ENCODE measurements at places on chromosomes 2 and 18.

DNA sequence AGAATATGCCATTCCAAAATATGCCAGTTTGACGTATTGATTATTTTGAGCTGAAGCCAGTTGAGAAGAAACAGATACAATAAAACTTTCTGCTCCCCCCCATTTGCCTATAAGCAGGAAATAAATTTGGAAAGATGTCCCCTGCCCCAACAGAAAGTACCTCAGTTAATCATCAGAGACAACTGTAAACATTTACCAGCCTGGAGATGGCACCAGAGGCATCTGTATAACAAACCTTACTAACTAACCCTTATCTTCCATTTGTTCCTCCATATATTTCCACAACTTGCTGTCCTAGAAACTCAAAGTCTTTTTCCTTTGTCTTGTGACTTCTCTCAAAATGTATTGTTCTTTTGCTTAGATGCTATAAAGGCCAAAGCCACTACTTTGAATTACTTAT lies 93.8 kb downstream of the AKAIN1 start:
- DNase-seq: no peak

DNA sequence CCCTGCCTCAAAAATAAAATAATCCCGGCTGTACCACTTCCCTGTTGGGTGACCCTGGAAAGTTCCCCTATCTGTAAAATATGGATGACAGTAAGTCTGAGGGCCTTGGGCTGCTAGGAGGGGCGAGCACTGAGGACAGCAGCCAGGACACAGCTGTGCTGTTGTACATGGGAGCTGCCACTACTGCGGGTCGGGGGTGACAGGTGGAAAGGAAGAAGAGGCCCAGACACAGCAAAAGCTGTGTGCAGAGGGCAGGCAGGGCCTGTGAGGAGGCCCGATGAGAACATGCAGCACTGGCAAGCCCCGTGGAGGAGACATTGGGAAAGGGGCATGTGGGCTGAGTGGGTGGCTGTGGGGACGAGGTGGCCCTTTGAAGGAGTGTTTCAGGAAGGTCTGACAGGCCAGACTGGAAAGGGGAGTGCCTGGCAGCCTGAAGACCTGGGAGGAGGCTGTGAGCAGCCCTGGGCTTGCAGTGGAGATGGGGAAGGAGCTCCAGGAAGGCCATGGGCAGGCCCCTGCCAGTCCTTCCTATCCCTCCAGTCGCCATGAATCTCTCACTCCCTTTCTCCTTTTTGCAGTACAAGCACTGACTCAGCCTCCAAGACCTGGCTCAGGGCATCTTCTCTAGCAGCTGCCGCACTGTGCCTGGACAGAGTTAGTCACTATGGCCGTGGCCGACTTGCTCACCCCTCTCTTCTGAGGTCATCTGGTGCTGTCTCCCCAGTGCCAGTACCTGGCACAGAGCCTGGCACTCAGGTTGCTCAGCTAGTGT lies 28.9 kb upstream of the SEMA4C start:
- DNase-seq: peak; percentile 82

DNA sequence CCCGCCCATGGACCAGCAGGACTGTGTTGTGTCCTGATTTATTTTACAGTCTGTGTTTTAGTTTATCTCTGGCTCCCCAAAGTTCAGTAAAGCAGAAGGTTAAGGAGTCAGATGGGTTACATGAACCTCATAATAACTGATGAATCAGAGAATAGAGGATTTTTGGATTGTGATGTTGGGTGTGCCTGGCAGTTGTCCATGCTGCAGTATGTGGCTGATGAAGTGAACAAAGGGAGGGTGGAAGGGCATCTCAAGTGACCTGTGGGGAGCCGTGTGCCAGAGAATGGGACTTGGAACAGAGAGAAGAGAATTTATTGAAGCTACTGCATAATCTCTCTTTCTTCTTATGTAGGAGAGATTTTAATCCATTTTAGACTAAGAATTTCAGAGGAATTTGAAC lies 145.5 kb downstream of the MAP4K4 start:
- peak; percentile 41 for DNase-seq

GRCh38 chr2:181814057-181814491 lies 77.5 kb upstream of the ITPRID2 start:
- DNase-seq: peak; percentile 39

- DNase-seq: no peak
Observed at GRCh38 chr2:44722026-44722625, 219.4 kb upstream of the SIX3 start.

DNA sequence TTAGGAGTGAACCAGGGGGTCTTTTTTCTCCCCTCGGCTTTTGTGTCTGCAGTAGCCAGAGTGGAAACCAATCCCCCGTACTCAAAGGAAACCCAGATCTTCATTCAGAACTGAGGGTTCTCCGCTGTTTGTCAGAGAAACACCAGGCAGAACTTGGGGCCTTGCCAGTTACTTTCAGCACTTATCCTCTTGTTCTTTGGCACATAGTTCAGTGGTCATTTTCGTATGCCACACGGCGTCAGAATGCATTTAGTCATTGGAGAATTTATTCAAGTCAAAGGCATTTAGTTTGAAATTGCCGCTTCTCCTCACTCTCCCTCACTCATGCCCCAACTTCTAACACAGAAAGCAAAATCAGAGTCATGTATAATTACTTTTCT lies 102.9 kb downstream of the CABLES1 start:
- no peak for DNase-seq

DNA sequence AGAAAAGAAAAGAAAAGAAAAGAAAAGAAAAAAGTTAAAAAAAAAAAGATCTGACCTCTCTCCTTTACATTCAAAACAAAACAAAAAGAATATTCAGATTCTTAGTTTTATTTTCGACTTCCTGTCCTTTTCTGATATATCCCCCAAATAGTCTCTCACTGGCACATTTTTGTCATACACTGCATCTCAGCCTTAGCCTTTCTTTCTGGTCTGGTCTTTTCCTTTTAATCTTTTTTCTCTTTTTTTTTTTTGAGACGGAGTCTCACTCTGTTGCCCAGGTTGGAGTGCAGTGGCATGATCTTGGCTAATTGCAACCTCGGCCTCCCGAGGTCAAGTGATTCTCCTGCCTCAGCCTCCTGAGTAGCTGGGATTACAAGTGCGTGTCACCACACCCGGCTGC lies 1.6 kb upstream of the RIOK3 start:
- no peak for DNase-seq

- no peak for DNase-seq
Observed at GRCh38 chr18:32135625-32136024, 44.0 kb downstream of the RNF138 start.

- DNase-seq: peak; percentile 29
Observed at GRCh38 chr18:7447318-7448028, 119.6 kb upstream of the PTPRM start.

GRCh38 chr2:234874347-234875046 lies 77.3 kb upstream of the SH3BP4 start:
- DNase-seq: no peak

- DNase-seq: peak; percentile 8
Observed at GRCh38 chr18:26802330-26803200, 62.9 kb downstream of the AQP4 start.

DNA sequence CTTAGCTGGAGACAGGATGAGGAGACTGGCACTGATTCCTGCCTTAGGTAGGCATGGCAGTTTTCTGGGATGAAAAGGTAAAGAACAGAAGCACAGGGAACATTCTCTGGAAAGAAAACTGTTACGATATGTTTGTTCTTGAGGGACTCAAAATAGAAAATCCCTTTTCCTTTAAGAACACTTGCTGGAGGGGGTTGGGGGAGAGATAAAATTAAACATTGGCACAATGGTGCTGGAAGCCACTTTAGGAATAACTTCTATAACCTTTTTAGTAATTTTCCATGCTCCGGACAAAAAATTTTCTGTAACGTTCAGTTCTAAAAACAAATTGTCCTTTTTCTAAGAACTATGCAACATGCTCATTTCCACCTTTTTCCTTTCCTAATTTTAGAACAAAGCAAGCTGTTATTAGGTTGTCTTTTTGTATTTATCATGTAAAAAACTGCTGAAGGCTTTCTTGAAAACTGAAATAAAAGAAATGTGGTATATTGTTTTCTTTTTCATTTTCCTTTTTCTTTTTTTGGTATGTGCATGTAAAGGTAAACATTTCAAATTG lies 343.8 kb downstream of the EPHA4 start:
- DNase-seq: no peak

DNA sequence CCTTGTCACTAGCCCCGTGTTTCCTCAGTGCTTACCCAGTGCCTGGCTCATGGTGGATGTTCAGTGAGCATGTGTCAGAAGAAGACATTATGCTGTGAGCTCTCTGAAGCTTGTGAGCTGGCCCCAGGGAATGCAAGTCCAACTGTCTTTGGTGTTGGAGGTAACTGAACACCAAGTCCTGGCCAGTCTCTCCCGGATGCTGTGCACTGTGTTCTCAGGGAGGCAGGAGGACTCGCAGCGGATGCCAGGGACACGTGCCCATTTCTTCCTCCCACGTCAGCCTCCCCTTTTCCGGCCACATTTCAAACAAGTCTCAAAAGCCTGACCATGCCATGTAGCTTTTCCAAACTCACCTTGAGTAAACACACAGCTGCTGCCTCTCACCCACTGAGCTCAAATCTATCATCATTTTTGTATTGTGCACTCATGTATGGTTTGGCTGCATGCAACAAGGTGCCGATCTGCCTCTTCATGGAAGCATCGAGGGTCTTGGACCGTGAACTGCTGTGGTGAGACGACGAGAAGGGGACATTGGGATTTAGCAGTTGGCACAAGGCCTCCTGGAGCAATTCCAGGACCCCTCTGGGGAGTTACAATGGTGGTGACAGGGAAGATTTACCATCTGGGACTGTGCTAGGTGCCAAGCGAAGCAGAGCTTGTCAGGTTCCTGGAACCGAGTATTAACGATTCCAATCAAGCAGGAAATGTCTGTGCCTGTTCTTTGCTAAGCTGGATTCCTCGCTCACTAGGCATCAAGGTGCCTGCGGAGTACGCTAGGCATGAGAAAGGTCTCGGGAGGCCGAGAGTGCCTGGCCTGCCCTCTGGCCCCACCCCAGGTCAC lies 44.4 kb upstream of the MGAT4A start:
- no peak for DNase-seq

GRCh38 chr2:129103936-129104878 lies 785.5 kb upstream of the HS6ST1 start:
- no peak for DNase-seq

DNA sequence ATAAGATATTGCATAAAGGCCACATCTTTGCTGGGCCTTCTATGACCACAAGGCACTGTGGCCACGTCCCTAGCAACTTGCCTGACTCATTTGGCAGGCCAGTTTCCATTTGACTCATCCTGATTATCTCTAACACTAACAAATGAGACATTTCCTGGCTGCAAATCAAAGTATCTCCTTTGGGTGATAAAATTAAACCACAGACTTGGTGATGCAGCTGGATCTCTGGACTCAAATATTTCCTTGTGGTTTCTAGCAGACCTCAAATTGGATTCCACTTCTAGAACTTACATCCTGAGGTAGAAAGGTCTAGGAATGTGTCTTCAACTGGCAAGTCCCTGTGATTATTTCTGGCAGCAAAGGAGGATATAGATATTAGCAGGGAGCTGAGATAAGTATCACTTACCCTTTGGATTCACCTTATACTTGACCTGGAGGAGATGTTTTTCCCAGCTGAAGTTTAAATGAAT lies 167.9 kb upstream of the NXPH2 start:
- peak; percentile 92 for DNase-seq

- no peak for DNase-seq
Observed at GRCh38 chr18:61679836-61680235, 213.0 kb downstream of the RNF152 start.

DNA sequence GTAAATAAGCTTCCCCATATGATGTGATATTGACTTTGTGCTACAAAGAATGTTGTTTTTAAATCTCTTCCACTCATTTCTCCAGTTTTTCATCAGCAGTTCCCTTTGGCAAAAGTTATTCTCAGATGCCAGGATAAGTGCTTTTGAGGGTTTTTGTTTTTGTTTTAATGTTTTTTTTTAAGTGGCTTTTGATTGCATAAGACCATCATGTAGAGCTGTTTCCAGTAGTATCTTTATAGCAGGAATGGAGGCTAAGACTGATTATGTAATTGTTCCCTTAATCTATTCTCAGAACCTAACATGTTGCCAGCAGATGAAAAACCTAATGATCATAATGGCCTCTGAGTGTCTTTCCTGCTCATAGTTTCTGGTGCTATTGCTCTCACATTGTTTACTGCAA lies 77.9 kb downstream of the CABLES1 start:
- peak; percentile 6 for DNase-seq

DNA sequence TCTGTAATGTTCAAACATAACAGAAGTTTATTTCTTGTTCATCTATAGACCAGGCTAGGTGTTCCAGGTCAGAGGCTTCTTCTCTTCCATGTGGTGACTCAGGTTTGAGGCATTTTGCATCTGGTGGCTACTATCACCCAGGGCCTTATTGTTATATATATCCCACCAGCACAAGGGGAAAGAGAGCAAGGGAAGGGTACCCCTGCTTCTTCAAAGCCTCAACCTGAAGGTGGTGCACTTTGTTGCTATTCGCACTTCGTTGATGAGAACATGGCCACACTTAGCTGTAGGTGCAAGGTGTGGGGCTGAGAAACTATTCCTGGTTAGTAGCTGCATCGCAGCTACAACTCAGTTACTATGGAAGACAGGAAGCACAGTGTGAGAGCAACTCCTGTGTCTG lies 27.4 kb upstream of the SLC3A1 start:
- no peak for DNase-seq

DNA sequence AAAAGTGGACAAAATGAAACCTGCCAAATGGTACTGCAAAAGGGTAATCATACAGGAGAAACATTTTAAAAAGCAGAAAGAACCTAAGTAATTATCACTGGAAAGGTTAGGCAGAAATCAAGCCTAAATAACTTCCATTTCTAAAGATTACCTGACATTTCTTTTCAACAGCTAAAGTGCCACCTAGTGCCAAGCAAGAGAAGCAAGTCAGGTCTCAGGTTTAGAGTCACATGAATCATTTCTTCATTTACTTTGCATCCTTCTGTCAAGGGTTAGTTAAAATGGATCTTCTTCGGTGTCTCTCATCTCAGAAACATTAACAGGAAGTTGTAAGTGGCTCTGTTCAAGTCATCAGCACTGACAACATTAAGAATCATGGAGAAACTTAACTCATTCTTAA lies 90.3 kb downstream of the AKAIN1 start:
- DNase-seq: no peak

GRCh38 chr2:72115110-72116080 lies 32.3 kb downstream of the CYP26B1 start:
- DNase-seq: peak; percentile 99

GRCh38 chr2:96503637-96504243 lies 1.4 kb downstream of the NEURL3 start:
- DNase-seq: no peak

GRCh38 chr2:41595240-41595639 lies 452.6 kb upstream of the PKDCC start:
- peak; percentile 37 for DNase-seq

- no peak for DNase-seq
Observed at GRCh38 chr2:635687-636621, 41.3 kb downstream of the TMEM18 start.

- peak; percentile 41 for DNase-seq
Observed at GRCh38 chr18:73283032-73283431, 415.2 kb upstream of the NETO1 start.

Measured in MCF 10A (cell line).